ENCODE measurements at places on chromosomes 1 and 21.

- no peak for DNase-seq
These were observed 655 bp downstream of the COL6A1 start for GRCh38 chr21:45982092-45982757.

DNA sequence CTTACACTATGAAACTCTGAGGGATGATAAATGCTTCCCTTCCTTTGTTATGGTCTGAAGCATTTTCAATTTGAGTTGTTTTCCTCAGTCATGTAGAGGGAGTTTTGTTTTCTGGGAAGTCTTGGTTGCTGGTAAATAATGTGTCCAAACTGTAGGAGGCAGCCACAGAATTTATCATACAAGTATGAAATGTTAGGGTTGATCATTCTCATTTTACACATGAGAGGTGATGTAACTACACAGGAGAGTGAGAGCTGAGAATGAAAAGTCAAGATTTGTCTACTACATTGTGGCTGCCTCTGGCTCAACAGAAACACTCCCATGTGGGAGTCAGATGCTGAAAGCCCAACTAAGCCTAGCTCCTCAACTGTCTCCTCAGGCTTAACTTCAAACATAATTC lies 182.5 kb upstream of the SGIP1 start:
- no peak for DNase-seq

DNA sequence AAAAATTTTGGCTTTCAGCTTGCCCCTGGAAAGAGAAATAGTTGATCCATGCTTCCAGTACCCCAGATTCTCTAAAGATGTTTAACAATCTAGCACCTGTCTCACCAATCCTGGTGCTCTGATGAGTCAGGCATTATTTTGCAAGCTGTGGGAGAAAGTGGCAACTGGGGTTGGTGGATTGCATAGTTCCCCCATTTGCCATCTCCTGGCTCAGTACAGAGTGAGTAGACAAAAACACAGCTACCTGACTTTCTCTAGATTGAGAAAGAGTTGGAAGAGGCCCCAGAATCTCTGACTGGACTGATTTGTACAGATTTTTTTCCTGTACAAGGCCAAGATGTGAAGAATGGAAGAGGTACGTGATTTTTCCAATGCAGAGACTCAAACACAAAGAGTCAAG lies 75.1 kb upstream of the NEGR1 start:
- no peak for DNase-seq

DNA sequence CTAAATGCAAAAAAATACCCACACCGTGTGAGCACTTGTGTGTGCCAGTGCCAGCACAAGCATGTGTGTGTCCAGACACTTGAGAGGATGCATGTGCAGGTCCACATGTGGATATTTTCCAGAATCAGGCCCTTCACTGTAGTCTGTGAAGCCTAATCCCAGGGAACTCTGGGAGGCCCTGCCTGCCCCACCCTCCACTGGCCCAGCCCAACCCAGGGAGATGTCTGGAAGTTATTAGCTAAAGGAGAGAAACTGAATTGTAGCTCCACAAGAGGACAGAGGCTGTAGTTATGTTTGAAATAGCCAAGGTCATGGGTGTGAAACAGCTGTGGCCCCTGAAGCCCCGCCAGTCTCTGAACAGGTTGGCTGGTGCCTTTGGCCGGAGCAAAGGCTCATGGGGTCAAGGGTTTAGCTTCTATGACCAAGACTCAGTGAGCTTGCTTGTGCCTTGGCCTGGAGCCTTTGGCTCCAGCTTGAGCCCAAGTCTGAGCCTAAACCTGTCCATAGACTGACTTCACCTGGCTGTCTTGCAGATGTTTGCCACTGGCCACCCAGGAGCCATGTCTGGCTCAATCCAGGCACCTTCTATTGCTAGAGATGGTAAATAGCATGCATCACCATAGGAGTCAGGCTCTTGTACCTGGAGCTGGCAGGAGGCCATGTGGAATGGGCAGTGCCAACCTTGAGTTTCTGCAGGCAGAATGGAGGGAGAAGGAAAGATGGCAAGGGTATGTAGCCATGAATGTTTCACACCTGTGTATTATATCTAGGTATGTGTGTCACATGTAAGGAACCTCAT lies 69.9 kb downstream of the TMEM53 start:
- no peak for DNase-seq

- DNase-seq = no peak
These were observed 23.0 kb downstream of the GIPC2 start for GRCh38 chr1:78068681-78069283.

GRCh38 chr1:110436635-110437034 lies 14.3 kb upstream of the PROK1 start:
- no peak for DNase-seq

- DNase-seq = no peak
These were observed 24.5 kb upstream of the COQ8A start for GRCh38 chr1:226915672-226915995.

DNA sequence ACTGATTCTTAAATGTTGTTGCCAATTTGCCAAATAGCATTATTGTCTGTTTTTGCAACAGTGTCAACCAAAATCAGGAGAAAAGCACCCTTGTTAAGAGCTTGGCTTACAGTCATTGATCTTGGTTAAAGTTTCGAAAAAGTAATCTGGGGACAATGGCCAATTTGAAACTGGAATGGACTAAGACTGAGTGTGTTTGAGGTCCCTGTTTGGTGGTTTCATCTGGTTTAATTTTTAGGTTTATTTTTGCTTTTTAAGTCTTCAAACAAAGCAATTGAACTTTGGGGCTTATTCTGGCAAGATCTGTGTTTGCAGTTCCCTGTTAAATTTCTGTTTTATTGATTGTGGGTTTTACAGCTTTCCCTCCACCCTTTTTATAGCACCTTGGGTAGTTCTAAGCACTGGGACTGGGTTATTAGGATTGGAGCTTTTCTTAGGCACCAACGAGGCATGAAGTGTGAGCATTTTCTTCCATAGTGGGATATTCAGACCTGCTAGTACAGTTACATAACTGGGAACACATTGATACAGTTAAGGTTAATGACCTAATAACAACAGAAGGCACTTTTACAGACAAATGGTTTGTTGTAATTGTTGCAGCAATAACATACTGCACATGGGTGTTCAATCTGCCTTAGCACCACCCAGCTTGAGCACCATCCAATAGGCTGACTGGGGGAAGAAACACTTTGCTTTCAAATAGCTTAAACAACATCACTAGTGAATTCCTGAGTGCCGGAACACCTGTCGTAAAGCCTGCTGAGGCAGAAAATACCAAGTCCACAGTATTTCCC lies 40.6 kb upstream of the MAP10 start:
- DNase-seq = no peak

- DNase-seq = no peak
These were observed 562.2 kb downstream of the MATN1 start for GRCh38 chr1:30160999-30161689.
